ENCODE measurements at places on chromosomes 1 and 21.

- DNase-seq = no peak
Observed at GRCh38 chr1:162912061-162912667, 51.2 kb upstream of the CCDC190 start.

- DNase-seq = no peak
Observed at GRCh38 chr1:233406994-233407631, 79.6 kb downstream of the MAP3K21 start.

DNA sequence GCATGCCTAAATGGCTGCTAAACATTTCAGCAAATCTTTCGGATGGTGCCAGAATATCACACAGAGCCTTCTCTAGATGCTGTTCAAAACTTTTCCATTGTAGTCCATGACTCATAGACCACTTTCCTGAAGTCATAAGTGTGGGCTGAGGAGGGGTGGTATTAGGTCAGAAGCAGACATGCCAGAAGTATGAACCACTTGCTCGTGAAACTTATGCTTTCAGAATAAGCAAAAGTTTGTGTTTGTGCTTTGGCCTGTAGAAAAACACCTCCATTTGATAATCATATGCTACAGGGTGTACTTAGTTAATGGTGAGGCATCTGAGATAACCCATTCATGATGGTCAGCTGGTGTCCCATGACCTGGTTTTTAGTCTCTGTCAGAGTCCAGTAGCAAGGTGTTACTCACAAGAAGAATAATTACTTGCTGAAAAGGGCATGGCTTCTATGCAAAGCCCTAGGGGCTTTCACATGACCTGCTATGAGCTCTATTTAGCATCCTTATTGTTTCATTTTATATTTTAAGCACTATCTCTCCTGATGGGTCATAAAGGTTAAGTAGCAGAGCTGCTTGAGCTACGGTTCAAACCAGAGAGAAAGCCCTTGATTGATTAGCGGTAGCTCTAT lies 183.1 kb upstream of the IVNS1ABP start:
- no peak for DNase-seq

DNA sequence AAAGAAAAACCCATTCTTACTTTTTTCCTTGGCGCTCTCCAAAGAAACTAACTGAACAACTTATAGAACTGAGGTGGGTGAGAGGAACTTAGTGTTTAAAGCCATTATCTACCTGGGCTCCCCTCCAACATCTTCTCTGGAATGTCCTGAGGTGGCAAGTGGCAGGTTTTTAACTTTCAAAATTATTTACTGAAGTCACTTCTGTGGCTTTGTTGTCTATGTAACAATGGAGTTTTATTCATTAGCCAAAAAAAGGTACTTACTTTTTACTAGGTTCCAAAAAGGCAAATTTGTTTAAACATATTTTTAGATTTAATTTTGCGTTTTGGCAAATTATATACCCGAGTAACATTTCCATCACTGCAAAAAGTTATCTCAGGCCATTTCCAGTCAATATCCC lies 2.4 kb downstream of the ENO1 start:
- no peak for DNase-seq

DNA sequence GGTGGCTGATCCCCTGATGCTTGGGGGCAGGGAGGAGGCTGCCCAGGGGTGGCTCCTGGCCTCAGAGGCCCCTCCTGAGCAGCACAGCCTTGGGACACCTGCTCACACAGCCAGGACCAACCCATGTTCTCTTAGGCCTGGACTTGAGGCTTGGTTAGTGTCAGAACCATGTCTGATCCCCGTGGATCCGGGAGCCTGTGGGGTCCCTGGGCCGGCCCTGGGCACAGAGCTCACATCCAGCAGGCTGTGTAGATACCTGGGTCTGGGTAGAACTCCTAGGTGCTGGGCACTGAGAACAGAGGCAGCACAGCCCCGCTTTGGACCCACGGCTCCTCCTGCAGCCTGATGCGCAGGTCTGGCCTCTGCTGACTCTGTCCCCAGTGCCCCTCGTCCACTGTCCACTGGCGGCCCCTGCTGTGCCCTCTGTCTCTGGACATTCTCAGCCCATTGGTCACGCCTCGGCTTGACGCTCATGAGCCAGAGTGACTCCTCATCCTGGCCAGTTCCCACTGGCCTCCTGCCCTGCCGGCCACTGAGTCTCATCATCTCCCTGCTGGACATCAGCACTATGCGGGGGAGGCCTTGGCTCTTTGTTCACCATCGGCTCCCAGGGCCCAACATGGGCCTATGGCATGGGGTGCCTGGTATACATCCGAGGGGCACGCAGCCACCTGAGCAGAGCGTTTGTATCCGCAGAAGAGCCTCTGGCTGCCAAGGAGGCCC lies 70.2 kb downstream of the TRIM11 start:
- peak; percentile 1 for DNase-seq

GRCh38 chr1:9166289-9167235 lies 37.7 kb upstream of the GPR157 start:
- no peak for DNase-seq

DNA sequence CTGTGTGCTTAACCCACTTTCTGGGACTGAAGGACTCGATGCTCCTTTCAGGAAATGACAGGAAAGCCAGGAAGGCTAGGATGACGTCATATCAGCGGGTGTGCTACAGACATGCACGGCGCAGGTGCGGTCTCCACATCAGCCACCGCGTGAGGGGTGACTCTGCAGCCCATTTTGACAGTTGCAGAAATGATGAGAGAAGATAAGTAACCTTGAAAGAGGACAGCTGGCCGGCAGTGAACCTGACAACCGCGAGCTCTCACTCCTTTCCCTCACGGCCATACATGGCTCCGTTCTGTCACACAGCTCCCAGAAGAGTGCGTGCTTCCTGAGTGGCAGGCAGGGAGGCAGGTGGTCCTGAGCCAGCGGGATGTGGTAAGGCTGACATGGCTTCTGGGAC lies 1.7 kb upstream of the KRTAP10-5 start:
- DNase-seq = no peak

GRCh38 chr1:219174460-219175211 lies 958 bp downstream of the LYPLAL1 start:
- DNase-seq = no peak

DNA sequence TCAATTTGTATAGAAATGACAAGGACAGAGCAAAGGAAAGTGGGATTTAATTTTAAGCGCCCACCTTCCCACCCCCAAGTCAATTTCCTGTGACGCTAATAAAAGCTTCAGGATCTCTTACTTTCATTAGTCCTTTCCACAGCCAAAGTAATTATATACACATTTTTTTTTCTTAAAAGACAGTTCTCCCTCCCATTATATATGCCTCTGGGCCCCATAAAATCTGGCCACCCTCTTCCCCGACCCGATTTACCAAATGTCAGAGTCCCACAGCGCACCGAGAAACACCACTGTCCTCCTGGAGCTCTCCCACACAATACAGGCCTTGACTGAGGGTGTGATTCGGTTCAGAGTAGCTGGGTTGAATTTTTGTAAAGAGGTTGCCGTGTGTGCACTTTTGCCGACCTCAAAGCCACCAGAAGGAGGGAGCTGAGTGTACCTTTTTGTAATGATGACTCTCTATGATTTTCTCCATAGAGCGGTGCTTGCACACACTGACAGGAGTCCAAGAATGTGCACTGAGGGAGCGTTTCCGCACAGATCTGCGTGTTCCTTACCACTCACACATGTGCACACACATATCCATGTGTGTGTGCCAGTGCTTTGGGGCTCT lies 26.2 kb upstream of the IL10 start:
- no peak for DNase-seq

GRCh38 chr1:91913018-91913417 lies 27.1 kb upstream of the TGFBR3 start:
- DNase-seq = no peak

- no peak for DNase-seq
Observed at GRCh38 chr21:16116798-16117197, 387.0 kb downstream of the USP25 start.

DNA sequence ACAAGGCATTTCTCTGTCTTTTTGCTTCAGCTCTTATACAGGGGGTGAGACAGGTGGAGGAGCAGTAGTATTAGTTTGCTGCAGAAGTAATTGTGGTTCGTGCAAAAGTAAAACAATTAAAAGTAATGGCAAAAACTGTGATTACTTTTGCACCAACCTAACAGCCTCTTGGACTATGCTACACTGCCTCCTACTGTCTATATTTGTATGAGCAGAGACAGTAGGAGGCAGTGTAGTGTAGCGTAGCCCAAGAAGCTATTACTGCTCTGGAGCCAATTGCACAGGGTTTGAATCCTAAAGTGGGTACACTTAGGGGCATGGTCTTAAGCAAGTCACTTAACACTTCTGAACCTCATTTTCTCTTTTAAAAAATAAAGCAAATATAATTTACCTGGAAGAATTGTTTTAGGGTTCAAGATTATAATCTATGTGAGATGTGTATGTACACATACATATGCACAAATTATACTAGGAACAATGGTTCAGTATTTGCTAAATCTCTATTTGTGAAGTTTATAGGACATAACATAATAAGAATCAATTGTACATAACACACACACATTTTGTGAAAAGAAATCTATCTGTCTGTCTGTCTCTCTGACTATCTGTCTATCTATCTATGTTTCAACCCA lies 103.8 kb downstream of the BRINP3 start:
- DNase-seq = peak; percentile 7

GRCh38 chr1:45522324-45523104 lies 830 bp upstream of the PRDX1 start:
- no peak for DNase-seq

- no peak for DNase-seq
Observed at GRCh38 chr1:236117710-236118109, 24.6 kb upstream of the GPR137B start.

DNA sequence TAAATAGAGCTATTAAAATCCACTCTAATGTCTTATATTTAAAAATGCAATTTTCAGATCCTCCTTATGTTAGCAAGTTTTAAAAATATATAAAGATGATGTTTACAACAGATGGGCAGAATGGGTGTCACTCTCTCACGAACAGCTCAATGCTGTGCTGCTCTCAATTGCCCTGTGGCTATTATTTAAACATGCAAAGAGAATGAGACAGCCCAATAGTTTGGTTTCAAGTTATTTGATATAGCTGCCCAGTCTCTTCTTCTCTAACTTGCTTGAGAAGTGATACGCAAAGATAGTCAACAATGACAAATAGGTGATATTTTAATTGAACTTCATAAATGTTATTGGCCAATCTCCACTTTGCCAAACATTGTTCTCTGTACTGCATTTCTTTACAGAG lies 199.3 kb upstream of the GREM2 start:
- no peak for DNase-seq

DNA sequence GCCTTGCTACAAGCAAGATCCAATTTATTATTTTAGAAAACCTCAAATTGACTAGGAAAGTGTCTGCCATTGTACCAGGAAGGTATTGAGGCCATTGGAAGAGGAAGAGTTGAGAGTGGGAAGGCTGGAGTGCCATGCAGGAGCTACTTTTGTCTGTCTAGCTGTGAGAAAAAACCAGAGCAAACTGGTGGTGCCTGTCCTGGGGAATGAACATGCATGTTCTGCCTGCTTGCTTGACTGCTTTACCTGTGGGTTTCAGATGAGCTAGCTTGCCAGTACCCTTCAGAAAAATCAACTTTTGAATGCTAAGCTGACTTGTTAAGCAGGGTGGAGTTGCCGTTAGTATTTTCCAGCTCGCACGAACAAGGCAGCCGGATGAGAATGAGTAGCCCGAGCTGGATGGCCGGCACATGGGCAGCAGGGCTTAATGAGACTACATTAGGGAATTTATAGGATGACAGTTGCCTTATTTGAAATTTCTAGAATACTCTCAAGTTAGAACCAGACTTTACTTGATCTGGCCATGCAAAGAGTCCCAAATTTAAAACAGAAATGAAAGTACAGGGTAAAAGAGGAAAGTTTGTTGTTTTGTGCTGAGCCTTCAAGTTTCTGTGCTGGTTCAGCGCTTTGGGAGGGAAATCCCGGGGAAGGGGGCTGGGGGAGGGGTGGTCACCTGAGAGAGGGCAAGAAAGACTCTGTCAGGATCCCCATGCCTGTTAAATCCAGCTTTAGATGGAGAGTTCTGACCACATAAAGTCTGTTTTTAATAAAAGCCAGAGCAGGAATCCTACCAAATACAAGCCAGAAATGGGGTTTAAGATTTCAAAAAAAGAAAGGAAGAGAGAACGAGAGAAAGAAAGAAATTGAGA lies 29.6 kb upstream of the C1orf105 start:
- no peak for DNase-seq

DNA sequence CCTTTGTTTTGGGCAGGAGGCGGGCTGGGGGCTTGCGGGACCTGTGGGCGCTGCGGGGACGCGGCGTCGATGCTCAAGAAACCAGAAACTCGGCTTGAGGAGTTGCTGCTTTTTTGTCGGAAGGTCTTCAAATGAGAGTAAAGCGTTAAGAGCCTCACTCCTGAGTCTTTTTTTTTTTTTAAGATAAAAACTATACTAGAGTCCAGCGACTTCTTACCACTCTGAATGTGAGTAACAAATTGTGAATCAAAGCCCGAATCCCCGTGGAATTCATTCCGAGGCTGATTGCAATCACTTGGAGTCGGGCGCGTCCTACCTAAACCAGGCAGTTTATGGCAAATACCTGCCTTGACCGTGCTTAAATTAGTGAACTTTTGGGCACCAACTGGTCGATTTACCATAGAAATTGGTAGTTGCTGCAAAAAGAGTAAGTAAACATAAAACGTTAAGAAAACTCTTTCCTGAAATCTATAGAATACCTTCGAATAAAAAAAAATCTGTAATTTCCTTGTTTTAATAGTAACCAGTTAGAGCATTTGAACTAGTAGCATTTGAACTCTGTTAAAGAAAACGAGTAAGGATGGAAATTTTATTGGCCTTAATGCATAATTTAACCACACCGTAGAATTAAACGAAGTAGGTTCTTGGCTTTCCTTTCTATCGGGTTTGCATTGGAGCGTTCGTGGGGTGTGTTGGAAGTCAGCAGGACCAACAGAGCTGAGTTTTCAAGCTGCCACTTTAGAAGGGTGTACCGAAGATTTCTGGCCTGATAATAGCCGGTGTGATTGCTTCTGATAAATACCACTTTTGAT lies 769 bp downstream of the GPSM2 start:
- DNase-seq = no peak

GRCh38 chr1:44851308-44851707 lies 8.3 kb upstream of the PTCH2 start:
- no peak for DNase-seq

DNA sequence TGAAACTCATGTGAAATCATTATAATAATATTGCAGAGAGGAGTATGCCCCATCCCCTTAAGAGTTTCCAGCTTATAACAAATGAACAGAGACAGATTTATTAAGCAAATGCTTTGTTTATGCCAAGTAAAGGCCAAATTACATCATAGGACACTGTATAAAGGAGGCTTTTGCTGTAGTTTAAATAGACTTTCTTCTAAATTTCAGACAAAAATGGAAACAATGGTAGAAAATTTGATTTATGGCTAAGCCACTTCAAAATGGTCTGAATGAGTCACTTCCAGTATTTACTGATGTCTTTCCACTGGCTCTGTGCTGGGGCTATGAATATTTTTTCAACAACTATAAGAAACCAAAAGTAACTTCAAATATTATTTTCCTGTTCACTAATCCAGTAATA lies 81.1 kb upstream of the ST6GALNAC5 start:
- DNase-seq = no peak

DNA sequence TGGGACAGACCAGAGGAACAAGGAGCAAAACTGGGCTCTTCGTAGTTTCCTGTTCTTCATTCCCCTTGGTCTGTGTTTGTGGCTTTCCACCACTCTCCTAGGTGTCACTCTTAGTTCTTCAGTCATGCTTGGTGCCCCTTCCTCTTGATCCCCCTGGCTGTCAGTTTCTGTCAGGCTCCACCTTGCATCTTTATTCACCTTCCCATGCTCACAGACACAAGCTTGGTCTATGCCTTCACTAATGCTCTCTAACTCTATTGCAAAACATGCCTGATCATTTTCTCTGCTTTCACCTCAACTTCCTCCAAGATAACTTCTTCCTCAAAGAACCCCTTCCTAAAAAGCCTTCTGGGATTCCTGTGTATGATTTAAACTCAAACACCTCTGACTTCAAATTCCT lies 122.9 kb downstream of the GLUL start:
- no peak for DNase-seq

- DNase-seq = no peak
Observed at GRCh38 chr1:27785781-27786455, 12.9 kb downstream of the STX12 start.

Data from T-helper 2 cell (primary cell).